ENCODE measurements at places on chromosomes 16 and 17.

GRCh38 chr16:14600164-14600563 is 29.9 kb downstream of the PARN start:
- DNase-seq: peak; percentile 10

GRCh38 chr16:2066139-2066538 is 18.4 kb downstream of the TSC2 start:
- DNase-seq: no peak

DNA sequence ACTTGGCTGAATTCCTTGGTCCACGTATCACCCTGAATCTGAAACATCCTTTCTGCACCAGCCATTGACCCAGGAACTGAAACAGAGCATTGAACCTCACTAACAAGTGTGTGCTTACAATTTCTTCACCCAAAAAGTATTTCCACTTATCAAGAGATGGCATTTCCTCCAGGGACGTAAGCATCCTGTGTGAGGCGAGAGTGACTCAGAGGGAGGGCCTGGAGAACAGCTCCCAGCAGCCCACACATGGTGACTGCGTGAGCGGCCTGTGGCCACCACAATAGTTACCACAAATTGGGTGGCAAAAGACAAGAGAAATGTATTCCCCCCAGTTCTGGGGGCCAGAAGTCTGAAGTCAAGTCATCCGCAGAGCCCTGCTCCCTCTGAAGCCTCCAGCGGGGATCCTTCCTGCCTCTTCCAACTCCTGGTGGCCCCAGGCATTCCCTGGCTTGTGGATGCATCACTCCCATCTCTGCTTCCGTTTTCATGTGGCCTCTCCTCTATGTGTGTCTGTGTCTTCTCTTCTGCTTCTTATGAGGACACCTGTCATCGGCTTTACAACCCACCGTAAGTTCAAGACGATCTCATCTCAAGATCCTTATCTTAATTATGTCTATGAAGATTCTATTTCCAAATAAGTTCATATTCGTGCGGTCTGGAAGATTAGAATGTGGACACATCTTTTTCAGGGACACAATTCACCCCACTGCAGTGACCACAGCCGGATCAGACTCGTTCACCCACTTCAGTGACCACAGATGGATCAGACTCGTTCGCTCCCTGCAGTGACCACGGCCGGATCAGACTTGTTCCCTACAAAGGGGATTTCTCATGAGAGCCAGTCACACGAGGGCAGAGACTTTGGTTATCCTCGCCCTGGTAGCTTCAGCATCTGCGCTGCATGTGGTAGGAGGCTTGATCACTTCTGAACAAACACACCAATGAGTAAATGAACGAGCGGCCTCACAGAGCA is 122.6 kb upstream of the FOXF1 start:
- DNase-seq: peak; percentile 77

- DNase-seq: no peak
Measured at GRCh38 chr17:72236980-72237633, 116.3 kb downstream of the SOX9 start.

- DNase-seq: peak; percentile 3
Measured at GRCh38 chr17:61770752-61771533, 92.4 kb downstream of the BRIP1 start.

GRCh38 chr16:77059446-77059845 is 131.5 kb upstream of the MON1B start:
- DNase-seq: no peak
